ENCODE measurements at places on chromosomes 1 and 21.

- DNase-seq, result no peak
These were observed 14.3 kb upstream of the ADAM30 start for GRCh38 chr1:119910618-119911017.

GRCh38 chr1:95216292-95216990 is 17.6 kb upstream of the RWDD3 start:
- no peak for DNase-seq

DNA sequence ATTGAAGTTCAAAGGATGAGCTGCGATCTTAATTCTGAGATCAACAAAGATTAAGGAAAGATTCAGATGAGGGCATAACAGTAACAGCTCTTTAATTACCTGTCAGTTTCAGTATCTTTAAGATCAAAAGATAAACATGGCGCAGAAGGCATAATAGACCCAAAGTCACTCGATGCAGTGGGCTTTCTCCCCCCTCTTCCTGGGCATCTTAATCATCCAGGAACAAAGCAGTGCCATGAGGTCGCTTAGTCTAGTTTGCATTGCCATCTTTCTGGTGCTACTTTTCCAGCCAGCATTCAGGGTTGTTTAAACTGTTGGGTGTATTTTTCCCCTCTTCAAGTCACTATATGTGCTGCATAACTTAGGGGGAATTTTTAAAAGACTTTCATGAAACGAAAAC is 72.3 kb downstream of the HUNK start:
- DNase-seq, result no peak

- peak; percentile 84 for DNase-seq
These were observed at the start of gene SNX7 for GRCh38 chr1:98661544-98662355. Gene SNX7, plus strand, starts transcription at chr1:98661721. Its CDS starts 11 bp downstream, at chr1:98661732.

DNA sequence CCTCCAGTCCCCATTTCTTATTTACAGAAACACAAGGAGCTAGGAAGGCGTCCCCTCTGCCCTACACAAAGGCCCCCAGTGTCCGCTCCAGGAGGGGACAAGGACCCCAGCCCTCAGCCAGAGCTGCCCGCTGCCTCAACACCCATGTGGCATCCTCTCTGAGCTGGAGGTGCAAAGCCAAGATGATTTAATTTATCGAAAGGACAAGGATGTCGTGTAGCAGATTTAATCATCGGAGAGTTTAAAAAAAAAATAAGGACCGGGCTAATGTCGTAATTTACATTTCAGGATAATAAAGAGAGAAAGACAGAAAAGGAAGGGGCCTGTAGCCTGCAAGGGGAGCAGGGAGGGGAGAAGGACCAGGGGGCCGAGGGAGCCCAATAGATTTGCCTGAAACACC is 68.3 kb upstream of the CASZ1 start:
- no peak for DNase-seq

GRCh38 chr21:25459365-25459764 is 147.9 kb downstream of the MRPL39 start:
- no peak for DNase-seq

- no peak for DNase-seq
These were observed 7.5 kb upstream of the NCF2 start for GRCh38 chr1:183597656-183598347.

Measured in HAP-1 (cell line).